ENCODE measurements at places on chromosomes 6 and 20.

DNA sequence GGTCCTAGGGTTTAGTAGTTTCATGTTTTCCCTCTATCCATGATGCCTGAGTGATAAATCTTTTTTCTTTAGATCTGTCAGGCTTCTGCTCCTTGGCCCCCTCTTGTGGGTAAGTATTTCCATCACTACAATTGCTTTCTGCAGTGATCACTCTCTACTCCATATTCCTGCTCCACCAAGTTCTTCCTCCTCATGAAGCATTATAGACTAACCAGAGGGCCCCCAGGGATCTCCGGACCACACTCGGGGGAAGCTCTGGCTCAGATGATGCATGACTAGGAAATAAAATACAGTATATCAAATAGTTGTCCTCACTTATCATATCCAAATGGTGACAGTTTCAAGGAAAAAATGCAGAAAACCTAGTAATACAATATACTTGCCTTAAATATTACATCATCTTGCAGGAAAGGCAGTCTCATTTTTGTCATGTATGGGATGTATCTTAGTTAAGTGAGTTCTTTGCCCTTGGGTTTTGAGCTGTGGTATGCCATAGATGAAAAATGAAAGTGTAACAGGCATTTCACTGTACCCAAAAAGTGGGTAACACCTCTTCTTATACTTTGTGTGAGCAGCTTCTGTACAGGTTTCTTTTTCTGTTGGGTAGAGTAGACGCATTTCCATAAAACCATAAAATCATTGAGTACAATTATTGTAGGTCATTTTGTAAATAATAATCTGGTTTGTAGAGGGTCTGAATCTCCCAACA is 200.9 kb upstream of the EYA4 start:
- DNase-seq: no peak

- no peak for DNase-seq
Measured at GRCh38 chr6:98946266-98946878, 1.4 kb downstream of the FBXL4 start.

DNA sequence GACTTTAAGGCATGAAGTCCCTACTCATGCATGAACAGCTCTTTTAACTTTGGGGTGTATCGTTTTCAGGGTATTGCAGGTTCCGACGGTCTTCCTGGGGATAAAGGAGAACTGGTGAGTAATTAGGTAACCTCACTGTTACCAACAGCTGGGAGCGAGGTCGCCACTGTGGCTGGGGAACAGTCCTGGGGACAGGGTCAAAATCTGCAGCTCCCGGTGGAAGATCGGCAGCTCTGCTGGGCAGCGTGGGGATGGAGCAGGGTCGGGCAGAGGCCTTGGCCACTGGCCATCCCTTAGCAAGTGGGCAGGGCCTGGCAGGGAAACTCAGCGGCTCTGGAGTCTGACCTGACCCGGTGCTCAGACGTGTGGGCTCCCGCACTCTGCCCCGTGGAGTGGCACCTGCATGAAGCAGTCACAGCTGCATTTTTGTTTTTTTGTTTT is 16.1 kb downstream of the COL9A3 start:
- peak; percentile 13 for DNase-seq

DNA sequence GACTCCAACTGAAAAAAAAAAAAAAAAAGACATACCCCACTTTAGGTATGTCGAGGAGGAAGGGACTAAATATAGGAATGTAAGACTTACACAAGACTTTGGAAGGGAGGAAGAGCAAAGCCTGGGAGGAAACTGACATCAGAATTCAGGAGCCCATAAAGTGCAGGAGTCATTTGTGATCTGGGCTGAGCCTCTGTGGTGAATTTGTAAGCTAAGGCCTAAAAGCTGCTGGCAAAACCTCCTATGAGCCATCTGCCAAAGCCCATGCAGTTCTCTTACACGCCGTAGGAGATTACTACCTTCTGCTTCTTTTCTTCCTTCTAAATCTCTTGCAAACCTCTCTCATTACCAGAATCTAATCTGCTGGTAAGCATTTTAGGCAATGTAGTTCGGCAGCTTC is 52.0 kb upstream of the THEMIS start:
- DNase-seq: no peak

DNA sequence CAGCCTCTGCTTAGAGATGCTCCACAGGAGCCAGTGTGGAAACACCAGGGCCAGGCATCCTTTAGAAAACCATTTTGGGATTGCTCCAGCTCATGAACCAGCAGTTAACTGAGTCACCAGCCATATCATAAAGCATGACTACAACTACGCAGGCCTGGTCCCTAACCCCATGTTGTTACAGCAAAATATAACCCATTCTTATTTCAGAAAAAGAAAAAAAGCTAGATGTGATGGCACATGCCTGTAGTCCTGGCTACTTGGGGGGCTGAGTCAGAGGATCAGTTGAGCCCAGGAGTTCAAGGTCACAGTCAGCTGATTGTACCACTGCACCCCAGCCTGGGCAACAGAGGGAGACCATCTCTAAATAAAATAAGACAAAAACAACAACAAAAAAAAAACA is 36.8 kb downstream of the C6orf15 start:
- no peak for DNase-seq

GRCh38 chr20:37276494-37277252 is 12.8 kb upstream of the MANBAL start:
- peak; percentile 37 for DNase-seq

GRCh38 chr6:166348305-166348949 is 6.1 kb upstream of the SFT2D1 start:
- no peak for DNase-seq

GRCh38 chr20:62928246-62928939 is 2.1 kb upstream of the DIDO1 start:
- no peak for DNase-seq
